ENCODE measurements at places on chromosomes 6 and 20.

GRCh38 chr6:5335020-5335419 lies 73.7 kb downstream of the FARS2 start:
- no peak for DNase-seq

- no peak for DNase-seq
Observed at GRCh38 chr6:44897316-44897715, 430.8 kb upstream of the RUNX2 start.

- DNase-seq = no peak
Observed at GRCh38 chr6:27176523-27177484, 70.7 kb upstream of the PRSS16 start.

- no peak for DNase-seq
Observed at GRCh38 chr6:96016334-96017069, 728 bp downstream of the FUT9 start.

DNA sequence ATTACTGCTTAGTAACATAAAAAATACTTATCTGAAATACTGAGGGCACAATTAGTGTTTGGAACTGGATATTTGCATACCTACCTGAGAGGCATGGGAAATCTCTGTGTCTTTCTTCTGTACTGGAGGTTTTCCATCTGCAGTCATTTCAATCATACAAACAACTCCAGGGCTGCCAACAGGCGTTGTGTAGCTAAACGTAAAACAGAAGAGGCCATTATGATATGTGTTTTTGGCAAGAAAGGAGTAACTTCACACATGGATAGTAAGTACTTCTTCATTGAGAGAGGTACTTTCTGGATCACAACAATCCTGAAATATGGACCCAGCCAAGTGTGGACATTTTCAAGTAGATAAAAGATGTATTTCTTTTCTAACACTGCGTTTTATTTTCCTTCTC lies 363.4 kb downstream of the PHF3 start:
- no peak for DNase-seq

DNA sequence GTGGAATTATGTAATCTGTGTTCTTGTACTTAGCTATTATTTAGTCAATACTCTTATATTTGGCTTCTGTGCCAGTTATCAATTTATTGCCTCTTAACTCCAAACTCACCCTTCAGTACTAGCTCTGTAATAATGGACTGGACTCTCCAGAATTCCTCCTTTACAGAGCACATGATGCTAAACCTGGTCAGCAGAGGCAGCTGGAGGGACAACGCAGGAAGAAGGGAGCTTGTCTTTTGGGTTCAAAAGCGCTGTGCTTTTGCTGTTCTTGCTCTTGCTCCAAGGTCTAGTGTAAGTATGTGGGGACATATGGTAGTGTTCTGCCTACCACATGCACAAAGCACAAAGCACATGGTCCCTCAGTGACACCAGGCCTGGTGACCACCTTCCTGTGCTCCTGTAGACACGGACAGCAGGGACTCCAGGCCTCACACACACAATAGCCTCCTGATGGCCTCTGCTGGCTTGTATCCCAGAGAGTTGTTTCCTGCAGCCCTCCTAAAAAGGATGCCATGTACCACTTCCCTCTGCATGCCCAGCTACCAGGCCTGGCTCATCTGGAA lies 46.1 kb downstream of the CHD6 start:
- DNase-seq = no peak

- no peak for DNase-seq
Observed at GRCh38 chr6:24788031-24788665, 10.6 kb downstream of the ARMH2 start.

- DNase-seq = no peak
Observed at GRCh38 chr20:24108581-24108980, 120.0 kb upstream of the GGTLC1 start.

- no peak for DNase-seq
Observed at GRCh38 chr6:22150368-22151035, 146.3 kb downstream of the PRL start.

- DNase-seq = no peak
Observed at GRCh38 chr20:7155282-7155681, 387.8 kb downstream of the BMP2 start.

DNA sequence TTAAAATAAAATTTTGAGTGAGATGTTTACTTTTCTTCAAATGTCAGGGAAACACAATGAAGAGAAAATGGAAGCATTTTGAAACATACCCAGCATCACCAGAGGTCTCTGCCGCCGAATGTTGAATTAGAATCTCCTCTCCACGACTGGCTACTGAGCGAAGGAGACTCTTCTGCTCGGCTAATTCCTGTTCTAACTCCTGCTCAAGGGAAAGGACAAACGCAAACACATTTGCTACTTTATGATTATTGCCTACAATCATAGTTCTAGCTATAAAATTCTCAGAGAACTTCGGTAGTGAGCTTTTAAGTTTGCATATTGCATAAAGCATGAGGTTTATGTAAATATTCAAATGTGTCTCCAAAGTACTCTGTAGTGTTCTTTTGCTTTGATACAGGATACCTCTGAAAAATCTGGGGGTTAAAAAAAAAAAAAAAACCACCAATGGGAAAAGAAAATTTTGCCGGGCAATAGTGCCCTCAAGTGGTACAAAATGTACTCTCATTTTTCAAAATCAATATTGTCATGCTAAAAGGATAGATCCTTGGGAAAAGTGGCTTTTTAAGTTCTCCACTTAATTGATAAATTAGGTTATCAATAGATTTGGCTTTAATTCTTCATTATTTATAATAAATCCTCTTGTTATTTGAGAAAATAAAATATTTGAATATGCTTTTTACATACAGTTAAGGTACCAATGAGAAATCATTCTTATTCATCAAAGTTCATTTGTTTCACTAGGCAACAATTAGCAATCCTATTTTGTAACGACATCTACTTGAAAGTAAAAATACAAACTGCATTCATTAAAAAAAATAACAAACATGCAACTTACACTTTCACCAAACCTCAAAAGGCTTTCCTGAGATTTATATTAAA lies 369.0 kb downstream of the SYNE1 start:
- DNase-seq = no peak

DNA sequence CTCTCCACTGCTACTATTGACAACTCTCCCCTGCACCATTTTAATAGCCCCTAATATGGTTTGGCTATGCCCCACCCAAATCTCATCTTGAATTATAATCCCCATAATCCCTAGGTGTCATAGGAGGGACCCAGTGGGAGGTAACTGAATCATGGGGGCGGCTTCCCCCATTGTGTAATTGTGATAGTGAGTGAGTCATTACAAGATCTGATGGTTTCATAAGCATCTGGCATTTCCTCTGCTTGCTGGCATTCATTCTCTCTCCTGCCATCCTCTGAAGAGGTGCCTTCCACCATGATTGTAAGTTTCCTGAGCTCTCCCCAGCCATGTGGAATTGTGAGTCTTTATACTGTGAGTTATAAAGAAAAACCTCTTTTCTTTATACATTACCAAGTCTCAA lies 74.1 kb upstream of the TCF21 start:
- DNase-seq = no peak

GRCh38 chr6:45816674-45817297 lies 198.9 kb downstream of the CLIC5 start:
- no peak for DNase-seq

- DNase-seq = no peak
Observed at GRCh38 chr20:24742989-24743388, 206.1 kb upstream of the CST7 start.

DNA sequence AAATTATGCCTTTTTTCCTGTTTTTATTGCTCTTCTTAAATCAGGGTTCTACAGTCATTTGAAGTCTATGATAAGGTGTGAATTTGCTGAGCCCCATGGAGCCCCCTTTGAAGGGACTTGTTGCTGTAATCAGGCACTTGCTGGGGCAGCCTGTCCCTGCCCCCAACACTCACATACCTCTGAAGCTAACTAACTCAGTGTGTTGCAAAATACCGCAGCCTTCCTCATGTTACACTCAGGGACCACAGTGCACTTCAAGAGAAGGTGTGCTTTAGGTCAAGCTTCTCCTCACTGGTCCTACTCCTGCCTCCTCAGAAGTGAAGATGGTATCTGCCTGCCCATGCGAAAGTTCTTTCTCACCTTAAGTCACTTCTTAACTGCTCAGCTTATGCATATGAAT lies 66.1 kb upstream of the GLP1R start:
- peak; percentile 40 for DNase-seq

DNA sequence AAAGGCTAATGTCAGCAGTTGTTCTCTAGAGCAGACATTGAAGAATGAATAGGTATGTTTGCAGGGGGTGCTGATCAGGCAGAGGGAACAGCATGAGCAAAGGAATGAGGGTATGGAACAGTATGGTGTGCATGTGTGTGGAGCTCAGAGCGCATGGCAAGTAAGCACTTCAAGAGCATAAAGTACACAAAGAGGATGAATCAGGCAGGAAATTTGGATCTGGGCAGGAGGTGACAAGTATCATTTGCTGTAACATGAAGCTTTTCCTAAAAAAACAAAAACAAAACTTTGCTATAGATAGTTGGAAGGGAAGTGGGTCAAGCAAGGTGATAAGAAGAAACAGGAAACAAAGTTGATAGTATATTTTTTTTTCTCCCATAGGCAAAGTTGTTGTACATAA lies 746.8 kb downstream of the HDGFL1 start:
- DNase-seq = no peak

DNA sequence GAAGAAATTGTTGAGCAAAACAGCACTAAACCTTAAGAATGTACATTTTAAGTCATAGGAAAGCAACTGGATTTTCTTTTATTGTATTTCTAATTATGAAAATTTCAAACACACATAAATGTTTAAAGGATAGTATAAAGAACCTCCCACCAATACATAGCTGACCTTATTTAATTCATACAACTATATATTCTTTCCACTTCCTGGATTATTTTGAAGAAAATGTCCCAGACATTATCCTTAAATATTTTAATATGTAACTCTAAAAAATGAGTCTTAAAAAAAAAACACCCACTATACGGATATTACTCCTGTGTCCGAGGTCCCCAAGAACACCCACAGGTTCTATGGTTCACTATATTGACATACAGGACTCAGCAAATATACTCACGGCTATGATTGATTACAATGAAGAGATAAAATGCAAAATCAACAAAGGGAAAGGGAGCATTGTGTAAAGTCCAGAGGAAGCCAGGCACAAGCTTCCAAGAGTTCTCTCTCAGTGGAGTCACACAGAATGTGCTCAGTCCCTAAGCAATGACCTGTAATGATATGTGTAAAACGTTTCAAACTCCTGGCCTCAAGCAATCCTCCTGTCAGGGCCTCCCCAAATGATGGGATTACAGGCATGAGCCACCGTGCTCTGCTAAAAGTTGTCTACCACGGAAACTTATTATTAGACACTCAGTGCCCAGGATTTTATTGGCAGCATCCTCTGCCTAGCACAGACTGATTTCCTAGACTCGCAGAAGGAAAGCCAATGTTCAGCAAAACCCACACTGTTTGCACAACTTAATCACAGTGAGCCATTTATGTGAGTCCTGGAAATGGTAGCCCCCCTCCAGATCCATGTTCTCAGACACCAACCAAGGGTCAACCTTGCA lies 23.2 kb downstream of the GLYATL3 start:
- no peak for DNase-seq

Measured in iPS DF 19.7 (cell line).